Muscle of back (tissue), 13 donors: ENCODE measurements at places on chromosomes 12 and 14.
A peak's percentile ranks its signal among the peaks of the same experiment; 100 is the strongest.

DNA sequence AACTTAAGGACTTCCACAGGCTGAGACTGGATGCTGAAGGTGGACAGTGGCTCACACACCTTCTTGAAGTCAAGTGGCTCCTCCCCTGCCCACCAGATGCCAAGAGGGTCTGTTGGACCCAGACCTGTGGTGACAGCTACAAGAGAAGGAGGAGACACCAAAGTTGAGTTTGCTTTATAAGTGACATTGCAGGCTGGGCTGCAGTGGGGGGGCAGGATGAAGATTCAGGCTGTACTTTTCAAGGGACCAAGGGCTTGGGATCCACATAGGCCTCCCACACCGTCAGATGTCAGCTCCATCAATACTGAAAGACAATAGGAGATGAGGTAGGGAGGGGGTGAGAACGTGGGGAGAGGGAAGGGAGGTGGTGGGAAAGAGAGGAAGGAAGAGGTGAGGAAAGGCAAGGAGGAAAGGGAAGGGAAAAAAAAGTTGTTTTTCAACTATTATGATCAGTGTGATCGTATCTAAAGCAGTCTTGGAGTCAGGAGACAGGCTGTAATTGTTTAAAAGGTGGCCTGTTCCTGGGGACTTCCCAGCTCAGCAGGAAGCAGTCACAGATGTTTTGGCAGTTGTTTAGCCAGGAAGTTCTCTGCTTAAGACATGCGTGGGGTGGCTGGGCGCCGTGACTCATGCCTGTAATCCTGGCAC is 84.1 kb upstream of the RESF1 start:
- peak; percentile 49 for DNase-seq

- no peak for DNase-seq
Measured at GRCh38 chr12:17588968-17589367, 501.0 kb downstream of the RERGL start.

GRCh38 chr12:126182619-126183236 is 1117.5 kb downstream of the AACS start:
- DNase-seq: peak; percentile 59

- peak; percentile 31 for DNase-seq
Measured at GRCh38 chr12:50734409-50735263, 29.3 kb upstream of the ATF1 start.

GRCh38 chr14:90381999-90382451 is 14.8 kb upstream of the CALM1 start:
- no peak for DNase-seq

GRCh38 chr12:19894050-19894449 is 454.8 kb downstream of the AEBP2 start:
- no peak for DNase-seq
